ENCODE measurements at places on chromosomes 7 and 10. TPM values are rescaled to one million over a fixed set of nuclear protein-coding genes. Genes with fewer than 3 reads are reported as not detected.

DNA sequence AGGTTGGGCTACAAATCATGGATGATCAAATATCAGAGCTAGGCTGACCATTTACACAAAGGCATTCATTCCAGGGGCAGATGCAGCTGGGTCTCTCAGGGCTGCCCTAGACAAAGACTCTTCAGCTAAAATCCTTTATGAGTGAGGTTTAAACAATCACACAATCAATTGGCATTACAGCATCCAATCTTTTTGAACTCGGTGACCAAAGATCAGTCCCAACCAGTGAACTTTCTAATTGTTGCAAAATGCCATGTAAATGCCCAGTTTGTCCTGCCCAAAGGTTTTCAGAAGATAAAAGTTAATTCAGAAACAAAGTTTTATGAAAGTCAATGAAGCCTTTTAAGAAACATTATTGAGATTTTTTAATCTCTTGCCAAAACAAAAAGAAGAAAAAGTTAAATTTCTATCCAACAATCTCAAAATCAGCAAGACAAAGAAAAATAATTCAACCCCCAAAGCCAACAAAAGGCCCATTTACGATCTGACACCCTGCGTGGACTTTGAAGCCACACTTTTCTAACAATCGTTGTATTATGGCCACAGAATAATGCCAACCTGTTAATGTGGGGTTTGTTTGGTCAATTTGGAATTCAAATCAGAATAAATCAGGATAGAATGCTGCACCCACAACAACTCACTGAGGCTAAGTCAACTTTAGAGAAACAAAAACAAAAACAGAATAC lies 40.9 kb downstream of the GPR37 start:
- no peak for ATAC-seq

GRCh38 chr7:42106562-42106961 lies 130.4 kb downstream of the GLI3 start:
- ATAC-seq = no peak

DNA sequence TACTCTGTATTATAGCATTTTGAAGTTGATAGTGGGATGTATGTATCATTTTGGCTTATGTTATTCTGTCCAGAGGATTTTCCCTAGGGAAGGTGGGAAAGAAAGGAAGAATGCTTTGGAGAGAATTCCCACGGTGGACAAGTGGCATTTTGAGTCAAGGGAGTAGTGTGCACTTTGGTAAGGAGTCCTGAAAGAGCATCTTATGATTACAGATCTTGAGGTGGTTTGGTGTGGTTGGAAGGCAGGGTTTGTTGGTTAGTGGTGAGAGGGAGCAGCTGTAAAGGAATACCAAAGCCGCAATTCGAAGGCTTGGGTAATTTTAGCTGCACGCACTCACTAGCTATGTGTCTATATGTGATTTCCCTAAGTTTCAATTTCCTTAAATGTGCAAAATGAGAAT lies 16.1 kb downstream of the CCSER2 start:
- ATAC-seq = no peak

DNA sequence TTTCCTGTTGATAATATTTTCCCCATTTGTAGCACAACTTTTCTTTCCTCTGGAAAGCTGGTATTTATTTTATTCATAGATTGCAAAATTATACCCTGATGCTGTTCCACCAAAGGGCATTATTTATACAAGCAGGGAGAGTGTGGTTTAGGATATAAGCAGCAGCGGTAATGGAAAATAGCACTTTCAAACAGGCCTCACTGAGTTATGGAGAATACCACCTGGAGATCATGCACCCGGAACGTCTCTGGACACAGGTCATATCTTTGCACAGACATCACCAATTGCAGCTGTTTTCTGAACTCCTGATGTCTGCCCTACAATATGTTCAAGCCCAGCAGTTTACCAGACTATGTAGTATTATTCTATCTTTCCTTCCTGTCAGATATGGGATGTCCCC lies 2.0 kb upstream of the CALD1 start:
- no peak for ATAC-seq

DNA sequence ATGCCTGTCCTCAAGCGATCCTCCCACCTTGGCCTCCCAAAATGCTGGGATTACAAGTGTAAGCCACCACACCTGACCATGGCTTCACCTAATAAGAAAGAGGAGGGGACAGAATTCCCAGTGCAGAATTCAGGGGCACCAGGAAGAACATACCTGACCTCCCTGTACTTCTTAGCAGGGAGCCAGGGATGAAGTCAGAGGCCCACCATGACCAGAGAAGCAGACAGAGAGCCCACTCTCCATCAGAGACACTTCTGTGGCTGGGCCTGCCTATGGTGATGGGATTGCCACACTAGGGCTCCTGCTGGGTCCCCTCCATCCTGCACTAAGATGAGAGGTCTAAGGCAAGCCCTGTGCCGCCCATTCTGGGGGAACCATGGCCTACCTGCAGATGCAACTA lies 157.4 kb upstream of the LYZL2 start:
- no peak for ATAC-seq

- no peak for ATAC-seq
These were observed 122.6 kb downstream of the DKK1 start for GRCh38 chr10:52436664-52437063.

DNA sequence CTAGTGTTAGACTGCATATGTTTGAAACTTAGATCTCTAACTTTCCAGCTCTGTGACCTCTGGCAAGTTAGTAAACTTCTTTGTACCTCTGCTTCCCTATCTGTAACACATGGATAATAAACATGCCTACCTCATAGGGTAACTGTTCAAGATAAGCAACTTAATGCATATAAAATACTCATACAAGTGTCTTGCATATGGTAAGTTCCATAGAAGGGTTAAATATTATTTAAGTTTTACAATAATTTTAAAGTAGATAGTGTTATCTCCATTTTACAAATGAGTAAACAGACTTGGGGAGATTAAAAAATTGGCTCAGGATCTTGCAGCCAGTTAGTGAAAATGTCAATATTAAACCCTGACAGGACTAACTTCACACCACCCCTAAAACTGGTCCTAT lies 30.1 kb upstream of the CD36 start:
- ATAC-seq = no peak

DNA sequence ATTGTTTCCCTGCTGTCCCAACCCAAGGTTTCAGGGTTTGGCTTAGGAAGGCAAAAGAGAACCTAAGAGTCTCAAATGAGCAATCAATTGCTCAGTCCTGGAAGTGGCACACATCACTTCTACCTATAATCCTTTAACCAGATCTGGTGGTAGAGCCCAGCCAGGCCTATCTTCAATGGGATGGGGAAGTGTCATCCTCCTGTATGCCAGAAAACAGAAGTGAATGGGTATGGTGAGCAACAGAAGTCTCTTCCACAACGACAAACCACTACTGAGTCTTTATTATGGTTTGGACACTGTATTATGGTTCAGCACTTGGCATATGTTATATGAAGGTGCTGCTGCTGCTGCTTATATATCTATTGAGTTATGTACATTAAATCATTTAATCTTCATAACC lies 3.0 kb upstream of the AKR1B1 start:
- ATAC-seq = no peak

Gene CDH23
- total RNA-seq = 81.3 TPM

Gene DENND2A
- 33.9 TPM for total RNA-seq

Gene NUTM2A
- total RNA-seq = 3.8 TPM

Gene DRGX
- total RNA-seq = not detected

Gene ANKRD30A
- total RNA-seq = 0.18 TPM

Gene GOLGA7B
- 2.2 TPM for total RNA-seq
